Frontal cortex (tissue), 4 donors: ENCODE measurements at places on chromosomes 6 and 20. TPM values are rescaled to one million over a fixed set of nuclear protein-coding genes. Genes with fewer than 3 reads are reported as not detected.

- no peak for DNase-seq
Measured at GRCh38 chr20:62642666-62643520, 590 bp downstream of the SLCO4A1 start.

GRCh38 chr20:49671433-49671832 is 42.2 kb downstream of the B4GALT5 start:
- DNase-seq = no peak

DNA sequence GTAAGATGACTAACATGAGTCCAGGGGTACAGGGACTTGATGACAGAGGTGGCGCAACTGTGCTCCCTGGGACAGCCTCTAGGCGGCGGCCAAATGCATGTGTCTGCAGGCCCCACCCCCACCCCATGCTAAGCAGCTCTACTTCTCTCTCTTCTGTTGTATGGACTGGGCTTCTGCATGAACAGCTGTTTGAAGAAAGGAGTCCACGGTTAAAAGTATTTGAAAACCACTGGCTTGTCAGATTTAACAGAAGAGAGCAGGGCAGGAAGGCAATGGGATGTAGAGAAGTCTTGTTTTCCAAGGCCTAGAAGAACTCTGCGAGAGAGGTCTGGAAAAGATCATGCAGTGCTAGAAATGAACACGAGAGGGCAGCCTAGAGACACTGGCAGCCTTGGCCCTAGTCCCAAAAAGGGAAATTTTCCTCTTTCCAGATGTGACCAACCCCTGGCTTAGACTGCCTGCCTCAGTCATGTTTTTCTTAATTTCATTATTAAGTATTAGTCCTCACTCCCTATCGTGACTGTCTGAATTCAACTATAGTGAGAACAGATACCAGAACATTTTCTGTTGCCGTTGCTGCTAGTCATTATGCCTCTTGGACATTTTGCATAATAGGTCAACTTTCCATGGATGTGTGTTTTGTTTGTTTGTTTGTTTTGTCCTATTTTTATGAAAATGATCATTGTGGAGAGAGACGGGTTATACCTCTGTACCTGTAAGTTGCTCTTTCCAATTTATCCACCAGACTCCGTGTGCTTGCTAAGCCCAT is 265.0 kb downstream of the ADGRG6 start:
- peak; percentile 25 for DNase-seq

DNA sequence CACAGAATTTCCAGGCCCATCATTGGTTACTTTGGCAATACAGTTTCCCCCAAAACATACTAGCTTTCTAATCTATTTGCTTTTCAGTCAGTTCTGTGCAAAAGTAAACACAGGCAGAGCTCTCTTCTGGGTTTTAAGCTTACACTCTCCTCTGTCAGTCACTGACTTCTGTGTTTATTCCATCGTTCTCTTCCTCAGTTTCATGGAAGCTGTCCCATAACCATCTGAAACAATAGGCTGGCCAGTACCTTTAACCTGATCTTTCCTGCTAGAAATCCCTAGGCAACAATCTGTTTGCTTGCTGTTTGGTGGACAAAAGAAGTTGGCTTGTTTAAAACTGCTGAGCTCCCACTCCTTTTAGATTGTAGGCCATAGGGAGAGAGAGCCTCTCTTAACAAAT is 431.5 kb downstream of the HACE1 start:
- no peak for DNase-seq

DNA sequence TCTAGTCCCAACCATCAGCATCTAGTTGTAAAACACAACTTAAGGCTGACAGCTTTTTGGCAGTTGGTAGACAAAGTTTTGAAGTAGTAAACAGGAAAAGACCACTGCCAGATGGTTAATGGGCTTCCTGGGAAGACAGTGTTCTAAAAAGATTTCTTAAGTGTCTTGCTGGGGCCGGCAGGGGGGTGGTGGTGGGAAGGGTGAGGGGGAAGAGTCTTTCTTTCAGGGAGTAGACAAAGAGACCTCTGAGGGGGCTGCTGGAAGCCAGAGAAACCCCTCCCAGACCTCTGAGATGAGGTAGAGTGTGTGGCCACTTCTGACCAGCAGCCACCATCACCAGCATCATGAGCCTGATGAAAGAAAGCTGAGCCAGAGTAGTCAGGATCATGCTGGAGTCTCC is 784.9 kb downstream of the TENT5A start:
- no peak for DNase-seq

- no peak for DNase-seq
Measured at GRCh38 chr20:50774515-50774914, 20.3 kb upstream of the BCAS4 start.

HLA-DPB1 gene
- 2.4 TPM for total RNA-seq
